ENCODE measurements at places on chromosomes 2 and 18.
A peak's percentile ranks its signal among the peaks of the same experiment; 100 is the strongest.

DNA sequence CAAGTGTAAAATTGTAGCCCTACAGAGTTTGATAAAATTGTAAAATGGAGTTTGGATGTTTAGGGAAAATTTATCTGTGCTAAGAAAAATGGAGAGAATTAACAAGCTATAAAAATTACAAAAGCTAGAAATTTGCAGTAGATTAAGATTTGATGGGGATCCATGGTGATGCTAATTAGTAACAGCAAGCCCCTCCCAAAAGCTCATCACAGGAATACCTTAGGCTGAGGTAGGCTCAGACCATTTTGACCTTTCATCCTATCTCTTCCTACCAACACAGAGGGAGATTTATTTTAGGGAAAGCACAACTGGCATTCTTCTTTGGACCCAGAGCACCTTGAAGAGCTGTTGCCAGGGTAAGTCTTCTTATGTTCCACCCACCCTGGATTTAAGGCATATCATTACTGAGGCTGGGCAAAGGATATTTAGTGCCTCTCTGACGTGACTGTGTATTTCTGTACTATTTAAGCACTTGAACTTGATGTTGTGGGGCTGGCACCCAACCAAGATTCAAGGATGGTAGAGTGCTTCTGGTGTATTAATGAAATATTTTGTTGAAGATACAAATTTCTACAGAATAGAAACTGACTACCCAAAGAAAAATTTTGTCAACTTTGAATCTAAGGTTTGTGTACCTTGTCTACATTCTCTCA, 70.8 kb upstream of the SLC39A10 start:
- DNase-seq = no peak

GRCh38 chr2:119338826-119339561, 27.6 kb downstream of the C2orf76 start:
- no peak for DNase-seq

- DNase-seq = peak; percentile 82
Measured at GRCh38 chr18:48937869-48938750, 12.7 kb downstream of the SMAD7 start.

GRCh38 chr2:213213186-213213585, 61.8 kb upstream of the IKZF2 start:
- no peak for DNase-seq

DNA sequence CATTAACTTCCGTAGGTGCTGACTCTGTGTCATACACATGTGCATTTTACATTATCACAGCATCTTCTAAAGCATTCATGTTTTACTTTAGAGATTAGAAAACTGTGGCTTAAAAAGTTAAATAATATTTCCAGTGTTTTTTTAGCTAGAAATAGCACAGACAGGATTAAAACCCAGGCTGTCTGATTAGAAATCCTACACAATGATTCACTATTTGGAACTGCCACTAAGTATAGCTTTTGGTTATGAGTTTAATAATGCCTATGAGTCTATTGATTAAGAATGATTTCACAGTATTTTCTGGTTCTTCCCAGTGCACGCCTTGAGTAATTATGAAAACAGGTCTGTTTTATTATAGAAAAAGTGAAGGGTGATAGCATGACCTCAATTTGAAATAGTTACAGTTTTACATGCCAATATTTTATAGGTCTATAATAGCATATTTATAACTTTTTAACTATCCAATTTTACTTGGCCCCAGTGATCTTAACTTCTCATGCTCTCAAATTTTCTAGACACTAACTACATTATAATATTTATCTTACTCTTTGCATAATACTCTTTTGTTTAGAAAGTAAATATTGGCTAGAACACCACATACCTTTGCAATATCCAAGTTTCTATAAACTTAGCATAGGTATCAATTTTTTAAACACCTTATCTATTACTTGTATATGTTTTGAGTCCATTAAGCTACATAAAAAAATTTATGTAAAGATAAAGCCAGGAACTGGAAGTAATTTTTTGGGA, 313.2 kb downstream of the RND3 start:
- peak; percentile 79 for DNase-seq

- no peak for DNase-seq
Measured at GRCh38 chr2:168670478-168670877, 132.0 kb upstream of the NOSTRIN start.

GRCh38 chr2:174546519-174547506, 50.8 kb downstream of the WIPF1 start:
- peak; percentile 87 for DNase-seq

GRCh38 chr2:64899081-64899865, 89.9 kb upstream of the SLC1A4 start:
- DNase-seq = peak; percentile 32

- peak; percentile 84 for DNase-seq
Measured at GRCh38 chr2:241126771-241127202, 22.5 kb downstream of the PASK start.

- DNase-seq = no peak
Measured at GRCh38 chr2:221535824-221536223, 36.3 kb downstream of the EPHA4 start.

- no peak for DNase-seq
Measured at GRCh38 chr18:72089432-72089831, 454.7 kb downstream of the CBLN2 start.
